ENCODE measurements at places on chromosomes 2 and 18.

DNA sequence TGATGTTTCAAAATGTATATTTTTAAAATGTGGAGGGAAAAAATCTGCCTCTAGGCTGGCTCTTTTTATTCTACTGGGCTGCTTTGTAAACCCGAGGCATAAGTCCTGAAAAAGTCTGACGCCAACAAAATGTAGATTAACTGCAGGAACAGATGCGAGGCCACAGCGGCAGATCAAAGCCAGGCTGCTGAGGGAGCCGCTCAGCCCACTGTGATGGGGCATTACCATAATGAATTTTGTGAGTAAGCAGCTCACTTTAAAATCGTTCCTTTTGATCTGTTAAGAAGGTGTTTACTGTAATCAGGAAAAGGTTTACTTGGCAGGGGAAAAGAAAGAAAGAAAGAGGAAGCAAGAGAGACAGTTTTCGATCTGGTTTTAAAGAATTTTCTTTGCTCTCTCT, 269.0 kb downstream of the ICOS start:
- no peak for DNase-seq

- DNase-seq = no peak
Measured at GRCh38 chr18:41820784-41821183, 134.2 kb upstream of the PIK3C3 start.

GRCh38 chr2:40360652-40361051, 91.2 kb downstream of the SLC8A1 start:
- no peak for DNase-seq

GRCh38 chr2:136383167-136383566, 265.2 kb upstream of the CXCR4 start:
- DNase-seq = no peak

DNA sequence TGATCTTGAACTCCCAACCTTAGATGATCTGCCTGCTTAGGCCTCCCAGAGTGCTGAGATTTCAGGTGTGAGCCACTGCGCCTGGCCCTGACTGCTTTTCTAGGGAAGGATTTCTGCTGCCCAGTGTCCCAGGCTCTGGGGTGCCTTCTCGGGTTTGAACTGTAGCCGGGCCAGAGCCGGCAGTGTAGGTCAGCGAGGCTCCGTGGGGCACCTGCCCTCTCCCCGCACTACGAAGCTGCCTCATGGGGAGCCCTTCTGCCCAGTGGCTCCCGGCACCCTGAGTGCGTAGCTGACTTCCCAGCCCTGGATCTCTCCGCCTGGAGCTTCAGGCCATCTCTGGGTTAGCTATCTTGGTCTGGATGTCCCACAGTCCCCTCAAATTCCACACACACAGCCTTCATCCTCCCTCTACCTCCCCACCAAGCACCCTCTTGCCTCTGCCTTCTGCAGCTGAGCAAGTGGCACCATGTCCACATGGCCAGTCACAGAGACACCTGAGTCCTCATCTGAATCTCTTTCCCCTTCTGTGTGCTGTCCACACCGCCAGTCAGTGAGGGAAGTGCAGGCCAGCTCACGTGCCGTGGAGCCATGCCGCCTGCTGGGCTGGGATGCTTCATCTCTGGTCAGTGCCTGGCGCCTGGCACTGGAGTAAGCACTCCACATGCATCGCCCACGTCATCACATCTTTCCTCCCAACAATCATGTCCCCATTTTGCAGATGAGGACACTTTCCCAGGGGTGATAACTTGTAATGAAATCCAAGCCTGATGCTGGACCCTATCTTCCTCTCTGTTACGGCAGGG, 69.2 kb downstream of the EDAR start:
- no peak for DNase-seq

- no peak for DNase-seq
Measured at GRCh38 chr2:28628506-28628905, 123.1 kb upstream of the PPP1CB start.

GRCh38 chr2:172251231-172251630, 148.5 kb upstream of the DLX2 start:
- no peak for DNase-seq

DNA sequence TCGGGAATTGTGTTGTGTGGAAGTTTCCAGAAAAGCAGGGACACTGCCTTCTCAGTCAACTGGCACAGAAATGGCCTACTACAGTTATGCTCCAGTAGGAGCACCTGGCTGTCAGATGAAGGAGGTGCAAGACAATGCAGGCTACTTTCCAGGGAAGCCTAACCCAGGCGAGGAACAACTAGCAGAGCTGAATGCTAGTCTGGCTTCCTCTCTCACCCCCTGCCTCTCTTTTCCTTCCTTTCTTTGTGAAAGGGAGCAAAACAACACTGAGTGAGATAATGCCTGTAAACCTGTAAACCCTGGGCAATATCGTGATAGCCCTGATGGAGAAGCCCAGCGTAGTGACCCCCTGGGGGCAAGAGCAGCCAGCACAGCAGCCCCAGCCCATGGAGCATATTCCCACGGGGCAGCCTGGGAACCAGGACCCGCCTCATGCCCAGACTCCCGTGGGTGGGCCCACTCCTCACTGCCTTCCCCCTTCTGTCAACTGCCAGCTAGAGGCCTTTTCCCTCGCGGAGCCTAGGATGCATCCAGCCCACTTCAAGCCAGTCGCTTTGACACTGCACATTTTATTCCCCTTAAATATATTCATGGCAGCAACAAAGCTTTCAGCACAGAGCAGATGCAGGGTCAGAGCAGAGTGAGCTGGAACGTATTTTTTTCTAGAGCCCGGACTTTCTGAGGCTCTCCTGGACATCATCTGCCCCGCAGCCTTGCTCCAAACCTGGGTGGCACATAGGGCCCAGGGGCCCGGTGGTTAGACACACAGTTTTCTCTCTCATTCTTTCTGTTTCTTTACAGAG, 77.0 kb downstream of the PDCL3 start:
- no peak for DNase-seq

DNA sequence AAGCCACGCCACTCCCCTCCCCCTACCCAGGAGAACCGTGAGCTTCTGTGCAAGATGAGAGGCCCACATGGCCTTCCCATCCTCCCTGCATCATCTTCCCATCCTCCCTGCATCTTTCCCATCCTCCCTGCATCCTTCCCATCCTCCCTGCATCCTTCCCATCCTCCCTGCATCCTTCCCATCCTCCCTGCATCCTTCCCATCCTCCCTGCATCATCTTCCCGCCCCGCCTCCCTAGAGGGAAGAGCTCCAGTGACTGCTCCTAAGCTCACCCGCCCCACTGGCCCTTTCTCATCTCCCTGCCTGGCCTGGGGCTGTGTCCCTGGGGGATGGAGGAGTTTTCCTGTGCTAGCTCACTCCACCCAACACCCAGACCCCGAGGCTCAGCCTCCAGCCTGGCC, 93.3 kb upstream of the ASAP2 start:
- no peak for DNase-seq

GRCh38 chr2:98959810-98960507, 23.9 kb upstream of the CRACDL start:
- DNase-seq = no peak

DNA sequence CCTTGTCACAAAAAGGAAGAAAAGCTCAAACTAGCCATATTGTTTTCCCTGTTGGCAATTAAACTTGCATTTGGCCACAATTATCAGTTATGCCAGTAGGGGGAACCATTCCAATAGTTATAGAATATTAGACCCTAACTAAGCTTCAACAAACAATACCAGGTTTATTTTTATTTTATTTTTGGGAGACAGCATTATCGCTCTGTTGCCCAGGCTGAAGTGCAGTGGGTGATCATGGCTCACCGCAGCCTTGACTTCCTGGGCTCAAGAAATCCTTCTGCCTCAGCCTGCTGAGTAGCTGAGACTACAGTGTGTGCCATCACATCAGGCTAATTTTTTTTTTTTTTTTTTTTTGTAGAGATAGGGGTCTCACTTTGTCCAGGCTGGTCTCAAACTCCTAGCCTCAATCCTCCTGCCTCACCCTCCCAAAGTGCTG, 102.1 kb downstream of the ATAD2B start:
- DNase-seq = no peak

GRCh38 chr18:12376034-12376753, 833 bp downstream of the AFG3L2 start:
- no peak for DNase-seq

DNA sequence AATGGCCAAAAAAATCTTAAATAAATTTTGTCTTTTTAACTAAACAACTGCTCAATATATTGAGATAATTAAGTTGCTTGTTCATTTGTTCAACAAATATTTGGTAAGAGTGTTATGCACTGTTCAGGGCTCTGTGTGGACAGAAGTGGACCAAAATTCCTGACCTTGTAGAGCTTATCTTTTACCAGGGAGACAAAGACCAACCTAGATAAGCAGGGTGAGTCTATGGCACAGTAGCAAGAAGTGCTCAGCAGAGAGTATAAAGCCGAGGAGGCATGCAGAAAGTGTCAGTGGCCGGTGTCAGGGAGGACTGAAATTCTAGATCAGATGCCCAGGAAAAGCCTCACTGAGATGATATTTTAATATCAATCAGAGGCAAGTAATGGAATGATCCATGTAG, 2.6 kb downstream of the RAB27B start:
- no peak for DNase-seq

DNA sequence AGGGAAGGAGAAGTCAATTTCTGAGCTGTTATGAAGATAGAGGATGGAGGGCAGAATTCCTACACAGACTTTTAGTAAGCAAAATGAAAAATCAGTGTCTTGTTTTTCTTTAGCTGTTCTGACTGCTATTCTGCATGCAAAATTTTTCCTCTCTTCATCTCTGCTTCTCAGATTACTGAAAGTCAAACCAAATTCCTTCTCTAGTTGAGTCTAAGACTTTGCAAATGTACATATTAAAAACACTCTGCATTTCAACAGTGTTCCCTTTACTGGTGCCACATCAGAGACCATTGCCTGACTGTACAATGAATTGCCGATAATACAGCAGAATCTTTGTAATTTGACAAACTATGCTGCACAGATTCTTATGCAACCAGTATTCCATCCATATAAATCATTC, 198.8 kb downstream of the EXOC6B start:
- no peak for DNase-seq

DNA sequence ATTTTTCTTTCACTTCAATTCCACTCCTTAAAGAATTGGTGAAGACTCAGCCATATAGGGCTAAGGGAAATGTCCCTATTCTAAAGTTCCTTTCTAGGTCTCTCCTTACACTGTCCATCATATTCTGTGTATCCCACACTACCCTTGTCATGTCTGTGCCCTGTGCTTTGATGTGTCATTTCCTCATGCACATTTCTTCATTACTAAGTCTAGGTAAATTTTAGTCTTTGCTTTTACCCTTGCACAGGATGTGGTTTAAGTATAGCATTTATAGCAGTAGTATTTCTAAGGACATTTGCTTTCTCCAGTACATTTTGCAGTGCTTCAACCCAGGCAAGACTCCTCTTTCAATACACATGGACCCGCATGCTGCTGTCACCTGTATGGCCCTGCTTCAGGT, 221.5 kb upstream of the ACVR2A start:
- DNase-seq = no peak

DNA sequence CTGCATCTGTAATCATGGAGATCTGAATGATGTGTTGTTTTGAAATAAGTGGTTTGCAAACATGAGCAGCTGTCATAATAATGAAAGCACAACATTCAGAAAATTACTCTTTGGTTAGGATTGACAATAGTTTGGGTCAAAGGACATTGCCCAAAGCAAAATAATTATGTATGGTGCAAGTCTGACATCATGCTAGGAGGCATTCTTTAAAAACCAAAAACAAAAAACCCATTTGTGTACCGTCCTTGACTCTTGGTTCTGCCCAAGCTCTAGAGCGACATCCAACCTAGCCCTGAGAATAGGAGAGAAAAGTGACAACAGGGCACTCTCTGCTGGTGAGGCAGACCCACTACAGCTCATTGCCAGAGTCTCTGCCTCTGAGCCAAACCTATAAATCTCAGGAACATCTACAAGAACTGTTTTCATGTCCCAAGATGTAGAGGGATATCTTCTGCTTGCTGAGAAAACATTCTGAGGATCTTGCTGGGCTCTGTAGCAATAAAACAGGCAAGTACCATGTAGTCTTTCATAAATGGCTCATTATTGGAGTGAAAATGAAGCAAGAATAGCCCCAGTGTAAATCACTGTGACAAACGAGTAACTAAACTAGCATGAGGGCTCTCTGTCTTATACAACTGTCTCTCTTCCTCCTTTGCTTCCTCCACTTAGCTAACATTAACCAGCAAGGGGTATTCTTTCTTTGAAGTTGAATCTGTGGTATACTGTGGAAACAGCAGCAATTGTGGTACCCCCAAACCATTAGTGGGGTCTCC, 266.8 kb upstream of the CXCR4 start:
- DNase-seq = no peak

- DNase-seq = no peak
Measured at GRCh38 chr2:98015671-98016070, 19.9 kb upstream of the TMEM131 start.

- no peak for DNase-seq
Measured at GRCh38 chr2:219430633-219431615, 3.7 kb upstream of the SPEG start.

DNA sequence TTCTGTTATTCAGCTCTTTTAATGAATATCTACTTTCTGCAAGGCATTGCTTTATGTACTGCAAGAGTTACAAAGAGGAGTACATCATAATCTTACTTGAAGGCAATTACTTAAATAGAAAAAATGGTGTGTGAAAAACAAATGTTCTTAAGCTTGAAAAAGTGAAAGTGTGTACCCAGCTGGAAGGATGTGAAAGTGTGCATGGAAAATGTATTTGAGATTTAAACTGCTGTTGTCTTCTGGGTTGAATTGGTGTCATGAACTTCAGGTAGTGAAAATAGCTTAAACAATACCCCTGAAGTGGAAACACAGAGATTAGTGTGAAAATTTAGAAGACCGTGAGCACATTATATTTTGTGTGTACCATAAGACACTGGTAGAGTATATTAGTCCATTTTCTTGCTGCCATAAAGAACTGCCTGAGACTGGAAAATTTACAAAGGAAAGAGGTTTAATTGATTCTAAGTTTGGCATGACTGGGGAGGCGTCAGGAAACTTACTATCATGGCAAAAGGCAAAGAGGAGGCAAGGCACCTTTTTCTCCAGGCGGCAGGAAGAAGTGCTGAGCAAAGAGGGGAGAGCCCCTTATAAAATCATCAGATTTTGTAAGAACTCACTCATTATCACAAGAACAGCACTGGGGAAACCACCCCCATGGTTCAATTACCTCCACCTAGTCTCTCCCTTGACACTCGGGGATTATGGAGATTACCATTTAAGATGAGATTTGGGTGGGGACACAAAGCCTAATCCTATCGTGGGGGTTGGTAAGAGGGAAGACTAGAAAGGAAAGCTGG, 38.8 kb downstream of the SCN2A start:
- DNase-seq = no peak

- no peak for DNase-seq
Measured at GRCh38 chr2:155792666-155793065, 539.9 kb downstream of the NR4A2 start.

DNA sequence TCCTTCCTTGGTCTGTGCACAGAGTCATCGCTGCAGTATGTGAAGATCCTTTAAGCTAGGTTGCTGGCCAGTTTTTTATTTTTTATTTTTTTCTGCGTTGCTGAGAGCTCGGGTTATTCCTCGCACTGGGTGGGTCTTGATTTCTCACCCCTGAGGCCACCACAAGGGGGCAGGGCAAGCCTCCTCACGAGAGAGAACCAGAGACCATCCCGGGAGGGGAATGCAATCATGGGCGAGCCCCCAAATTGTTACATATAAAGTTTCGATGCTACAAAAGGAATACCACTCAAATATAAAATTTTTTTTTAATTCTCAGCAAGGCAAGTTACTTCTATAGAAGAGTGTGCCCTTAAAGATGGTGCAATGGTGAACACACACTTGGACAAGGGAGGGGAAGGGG, 24.9 kb downstream of the HTR2B start:
- DNase-seq = no peak

GRCh38 chr2:234863043-234863934, 88.5 kb upstream of the SH3BP4 start:
- DNase-seq = no peak

Data from activated T-cell treated with anti-CD3 and anti-CD28 coated beads for 48 hours (primary cell).